ENCODE measurements at places on chromosomes 3 and 15. TPM values are rescaled to one million over a fixed set of nuclear protein-coding genes. Genes with fewer than 3 reads are reported as not detected.

The CSTA gene
- total RNA-seq: 7.8 TPM

The CRYBG3 gene
- total RNA-seq: 1.8 TPM

The SYNPR gene
- not detected for total RNA-seq

The HIGD2B gene
- total RNA-seq: 1.8 TPM

The CHAC1 gene
- total RNA-seq: 1.1 TPM

The GPR87 gene
- total RNA-seq: not detected

The CEMIP gene
- total RNA-seq: 0.07 TPM

The NKIRAS1 gene
- 3.3 TPM for total RNA-seq
